Endothelial cell of coronary artery (primary cell): ENCODE measurements at places on chromosomes 7 and 10. TPM values are rescaled to one million over a fixed set of nuclear protein-coding genes. Genes with fewer than 3 reads are reported as not detected.

GPNMB gene
- 0.27 and 0.47 TPM in 2 replicates for total RNA-seq

CTAGE4 gene
- 0.18 and 0.56 TPM in 2 replicates for total RNA-seq

SLC18A2 gene
- total RNA-seq = not detected in 2 replicates

SHH gene
- total RNA-seq = 0.38 and 0.72 TPM in 2 replicates

ZNF716 gene
- not detected in 2 replicates for total RNA-seq

TAS2R3 gene
- total RNA-seq = 1.2 and 1.3 TPM in 2 replicates

LSM8 gene
- 40.5 and 47.9 TPM in 2 replicates for total RNA-seq

ZNF117 gene
- total RNA-seq = 5.6 and 7.8 TPM in 2 replicates

SYT15 gene
- total RNA-seq = 0.09 and 0.56 TPM in 2 replicates

MYO1G gene
- total RNA-seq = under 0.01 and 0.09 TPM in 2 replicates

ATE1 gene
- 21.8 and 22.3 TPM in 2 replicates for total RNA-seq

TET1 gene
- total RNA-seq = 0.18 and 0.56 TPM in 2 replicates

SPDYE8 gene
- not detected in 2 replicates for total RNA-seq

GPR141 gene
- total RNA-seq = not detected in 2 replicates

SPDYE16 gene
- not detected in 2 replicates for total RNA-seq

DYNC1I1 gene
- 0.28 and 0.54 TPM in 2 replicates for total RNA-seq

IDE gene
- 25.7 and 26.0 TPM in 2 replicates for total RNA-seq

ACTL6B gene
- not detected in 2 replicates for total RNA-seq

WASHC2C gene
- total RNA-seq = 35.4 and 40.2 TPM in 2 replicates

GRM3 gene
- not detected in 2 replicates for total RNA-seq

HTR7 gene
- total RNA-seq = 0.27 and 0.47 TPM in 2 replicates

HOXA3 gene
- total RNA-seq = 0.63 and 0.75 TPM in 2 replicates

PNLIPRP3 gene
- total RNA-seq = not detected in 2 replicates

UPK3BL1 gene
- 2.4 and 14.8 TPM in 2 replicates for total RNA-seq

CFAP58 gene
- 0.56 and 0.63 TPM in 2 replicates for total RNA-seq

CHCHD3 gene
- total RNA-seq = 77.7 and 93.8 TPM in 2 replicates

FANK1 gene
- 2.4 and 7.8 TPM in 2 replicates for total RNA-seq
